Activated CD4-positive, alpha-beta T cell treated with anti-CD3 and anti-CD28 coated beads, Interleukin-2, amount 50 U/mL, for 16 hours (primary cell): ENCODE measurements at places on chromosomes 5 and 9.

DNA sequence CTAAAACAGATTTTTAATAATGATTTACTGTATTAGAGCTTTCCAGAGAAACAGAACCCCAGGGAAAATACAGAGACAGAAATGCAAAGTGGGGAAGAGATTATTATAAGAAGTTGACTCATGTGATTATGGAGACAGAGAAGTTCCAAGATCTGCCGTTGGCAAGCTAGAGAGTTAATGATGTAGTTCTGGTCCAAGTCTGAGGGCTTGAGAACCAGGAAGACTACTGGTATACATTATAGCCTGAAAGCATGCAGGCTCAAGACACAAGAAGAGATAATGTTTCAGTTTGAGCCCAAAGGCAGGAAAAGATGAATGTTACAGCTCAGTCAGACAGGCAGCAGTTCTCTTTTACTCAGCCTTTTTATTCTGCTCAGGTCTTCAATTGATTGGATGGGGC lies 98.8 kb upstream of the NFIL3 start:
- DNase-seq, result no peak

DNA sequence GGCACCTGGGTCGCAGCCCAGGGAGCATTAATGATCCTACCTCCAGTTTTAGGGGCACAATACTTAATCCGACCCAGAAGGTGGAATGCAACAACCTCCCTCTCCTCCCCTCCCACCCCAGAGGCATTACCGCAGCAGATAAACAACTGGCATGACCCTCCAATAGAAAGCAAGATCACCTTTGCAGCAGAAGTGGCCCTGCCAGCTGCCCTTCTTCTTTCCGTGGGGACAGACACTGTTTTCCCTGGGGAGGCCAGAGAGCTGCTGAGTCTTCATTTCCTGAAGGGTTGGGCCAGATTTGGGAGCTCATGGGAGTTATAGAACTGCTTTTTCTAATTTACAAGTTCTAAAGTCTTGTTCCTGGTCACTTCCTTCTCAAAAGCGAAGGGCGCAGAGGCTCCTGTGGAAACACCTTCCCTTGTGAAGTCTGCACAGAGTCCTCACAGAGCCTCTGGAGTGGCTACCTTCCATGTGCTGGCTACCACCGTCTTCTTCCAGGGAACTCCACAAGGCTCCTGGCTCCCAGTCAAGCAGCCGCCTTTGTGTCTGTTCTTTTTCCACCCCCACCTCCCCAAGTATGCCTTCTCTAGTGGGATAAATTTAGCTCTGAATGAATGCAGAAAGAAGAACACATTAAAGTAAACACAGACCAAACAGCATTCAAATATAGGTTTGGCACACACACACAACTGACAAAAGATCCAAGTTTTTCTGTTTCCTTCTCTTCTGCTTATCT lies 8.0 kb upstream of the PALM2AKAP2 start:
- DNase-seq, result no peak

- DNase-seq, result no peak
These were observed 129.2 kb upstream of the PTCH1 start for GRCh38 chr9:95645992-95646391.

- peak; percentile 7 for DNase-seq
These were observed 933.6 kb downstream of the CDH12 start for GRCh38 chr5:21919414-21920022.

DNA sequence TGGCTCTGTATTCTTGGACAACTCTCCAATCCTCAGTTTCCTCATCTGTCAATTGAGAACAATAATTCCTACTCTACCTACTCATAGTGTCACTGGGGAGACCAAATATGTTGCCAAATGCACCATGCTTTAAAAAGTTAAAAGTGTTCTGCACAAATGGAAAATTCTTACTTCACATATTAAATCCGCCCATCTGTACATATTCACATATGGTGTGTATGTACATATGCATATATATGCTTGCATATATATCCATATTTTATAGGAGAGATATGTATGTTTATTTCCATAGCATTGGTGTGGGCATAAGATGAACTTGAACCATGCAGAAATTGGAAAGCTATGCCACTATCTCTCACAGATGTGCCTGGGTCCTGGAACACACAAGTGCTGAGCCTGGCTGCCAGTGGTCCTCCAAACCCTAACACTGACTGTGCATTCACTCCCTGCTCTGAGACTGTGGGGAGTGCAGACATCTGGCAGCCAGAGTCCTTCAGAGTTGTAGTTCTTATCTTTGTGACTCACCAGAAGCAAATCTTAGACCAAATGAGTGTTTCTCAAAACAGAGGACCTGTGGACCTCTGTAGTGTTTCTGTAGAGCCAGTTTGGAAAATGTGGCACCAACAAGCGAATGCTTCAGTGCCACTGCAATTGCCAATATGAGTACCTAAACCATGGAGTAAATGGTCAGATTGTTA lies 168.7 kb downstream of the GRIA1 start:
- DNase-seq, result no peak

DNA sequence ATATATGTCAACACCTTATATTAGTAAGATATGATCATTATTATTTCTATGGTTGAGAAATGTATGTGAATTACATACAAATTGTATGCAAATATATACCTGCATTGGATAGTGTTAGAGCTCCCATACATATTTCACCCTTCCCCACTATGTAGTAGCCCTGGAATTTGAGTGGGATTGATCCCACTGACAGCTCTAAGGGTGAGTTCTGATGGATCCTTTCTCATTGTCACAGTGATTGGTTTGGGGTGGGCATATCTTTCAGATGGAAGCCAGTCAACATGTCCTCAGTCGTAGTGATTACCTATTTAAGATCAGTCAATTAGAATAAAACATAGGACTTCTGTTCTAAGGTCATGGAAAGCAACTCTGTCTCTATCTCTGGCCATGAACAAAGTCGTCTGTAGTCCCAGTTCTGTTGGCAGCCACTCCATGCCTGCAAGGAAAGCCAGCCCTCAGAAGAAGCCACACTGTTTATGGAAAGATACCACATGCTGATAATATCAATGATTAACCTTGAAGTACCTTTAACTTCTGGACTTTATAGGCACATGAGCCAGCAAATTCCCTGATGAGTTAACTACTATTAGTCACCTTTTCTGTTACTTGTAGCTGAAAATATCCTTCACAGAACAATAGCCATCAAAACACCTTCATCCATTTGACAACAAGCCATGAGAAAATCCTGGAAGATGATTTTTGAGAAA lies 5.1 kb upstream of the CCDC192 start:
- no peak for DNase-seq

DNA sequence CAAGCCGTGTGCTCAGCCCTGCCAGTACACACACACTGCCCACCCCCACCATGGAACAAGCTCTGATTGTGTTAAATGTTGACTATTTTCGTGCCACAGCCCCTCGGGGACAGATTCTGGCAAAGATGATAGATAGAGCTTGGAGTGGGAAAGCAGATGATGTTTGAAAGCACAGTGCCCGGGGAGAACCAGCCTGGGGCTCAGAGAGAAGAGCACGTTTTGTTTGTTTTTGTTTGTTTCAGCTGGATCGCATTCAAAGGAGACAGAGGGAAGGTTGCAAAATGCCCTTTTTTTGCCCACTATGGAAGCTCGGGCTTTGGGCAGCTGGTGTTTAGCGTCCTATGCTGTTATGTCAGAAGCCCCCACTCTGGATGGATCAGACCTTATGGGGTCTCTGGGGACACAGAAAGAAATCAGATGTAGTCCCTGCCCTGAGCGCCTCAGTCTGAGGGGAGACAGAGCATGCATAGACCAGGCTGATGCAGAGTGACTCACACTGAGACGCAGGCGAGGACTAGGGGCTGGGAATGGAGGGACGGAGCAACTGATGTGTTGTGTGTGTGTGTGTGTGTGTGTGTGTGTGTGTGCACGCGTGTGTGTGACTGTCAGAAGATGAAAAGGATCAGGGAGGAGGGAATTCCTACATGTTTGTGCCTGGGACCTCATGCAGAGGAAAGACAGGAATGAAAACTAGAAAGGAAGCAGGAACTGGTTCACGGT lies 229.7 kb downstream of the MELK start:
- DNase-seq, result no peak

DNA sequence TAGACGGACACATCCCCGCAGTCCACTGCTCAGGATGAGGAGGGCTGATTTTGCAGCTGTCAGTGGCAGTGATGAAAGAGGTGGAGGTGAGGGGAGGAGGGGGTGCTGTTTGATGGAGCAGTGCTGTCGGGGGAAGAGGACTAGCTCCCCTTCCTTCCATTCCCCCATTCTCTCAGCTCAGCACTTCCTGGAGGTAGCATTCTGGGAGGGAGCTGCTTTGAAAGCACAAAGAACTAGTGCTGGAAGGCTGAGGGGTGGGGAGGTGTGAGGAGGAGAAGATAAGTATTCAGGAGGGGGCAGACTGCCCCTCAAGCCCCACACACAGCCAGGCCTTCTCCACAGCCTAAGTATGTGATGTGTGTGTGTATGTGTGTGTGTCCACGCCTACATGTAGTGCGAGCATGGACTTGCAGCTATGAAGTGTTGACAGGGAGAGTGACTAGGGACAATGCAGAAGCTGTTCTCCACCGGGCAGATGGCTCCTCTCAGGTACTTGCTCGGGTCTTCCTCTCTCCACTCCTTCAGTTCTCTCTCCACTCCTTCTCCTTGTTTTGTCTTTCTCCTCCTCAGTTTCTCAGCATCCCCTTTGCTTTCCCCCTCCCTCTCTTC lies 65.5 kb upstream of the HSPA9 start:
- DNase-seq, result no peak

GRCh38 chr9:35618854-35619799 lies 914 bp upstream of the CD72 start:
- peak; percentile 50 for DNase-seq

GRCh38 chr9:17875886-17876285 lies 297.0 kb downstream of the SH3GL2 start:
- DNase-seq, result no peak

GRCh38 chr5:33721491-33722200 lies 170.1 kb downstream of the ADAMTS12 start:
- DNase-seq, result no peak

DNA sequence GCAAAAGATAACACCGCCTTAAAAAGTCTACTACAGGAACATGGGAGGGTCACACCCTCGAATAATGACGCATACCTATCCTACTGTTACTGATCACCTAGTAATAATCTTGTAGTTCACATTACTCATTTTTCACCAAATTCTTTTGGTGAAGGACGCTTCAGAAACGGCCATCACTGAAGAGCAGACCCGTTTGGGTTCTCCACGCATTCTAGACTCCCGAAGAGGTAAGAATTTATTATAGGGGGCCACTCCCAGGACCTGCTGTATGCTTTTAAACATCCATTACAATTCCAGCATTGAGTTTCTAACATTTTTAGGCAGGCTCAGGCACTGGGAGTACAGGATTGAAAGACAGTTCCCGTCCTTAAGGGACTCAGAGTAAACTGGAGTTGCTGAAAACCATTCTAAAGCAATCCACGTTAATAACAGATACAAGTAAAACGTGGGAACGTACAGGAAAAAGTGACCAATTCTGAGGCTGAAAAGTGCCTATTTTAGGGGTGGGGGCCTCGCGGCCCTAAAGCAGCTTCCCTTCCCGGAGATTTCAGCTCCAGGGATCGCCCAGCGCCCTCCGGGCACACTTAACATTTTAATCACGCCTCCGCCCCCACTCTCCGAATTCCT lies at the start of gene FER:
Gene FER (plus strand): TSS at position 124 of the 627 bp plus-strand sequence. CDS start 50,286 bp downstream, outside the sequence.
- peak; percentile 75 for DNase-seq

DNA sequence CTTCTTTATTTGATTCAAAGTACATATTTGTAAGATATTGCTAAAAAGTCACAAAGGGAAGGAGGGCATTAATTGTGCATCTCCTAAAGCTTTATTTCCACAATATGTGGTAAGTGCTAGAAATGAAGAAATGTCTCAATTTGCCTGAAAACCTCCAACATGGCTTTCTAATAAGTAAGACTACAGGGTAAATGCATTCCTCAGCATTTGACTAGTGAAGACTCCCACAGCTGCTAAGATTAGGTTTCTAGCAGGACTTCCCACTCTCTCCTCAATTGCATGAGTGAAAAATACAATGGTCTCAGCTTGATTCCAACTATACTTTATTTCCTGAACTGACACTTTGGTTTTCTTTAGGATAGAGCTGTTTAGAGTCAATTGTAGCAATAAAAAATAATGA lies 162.1 kb downstream of the ELAVL2 start:
- no peak for DNase-seq

DNA sequence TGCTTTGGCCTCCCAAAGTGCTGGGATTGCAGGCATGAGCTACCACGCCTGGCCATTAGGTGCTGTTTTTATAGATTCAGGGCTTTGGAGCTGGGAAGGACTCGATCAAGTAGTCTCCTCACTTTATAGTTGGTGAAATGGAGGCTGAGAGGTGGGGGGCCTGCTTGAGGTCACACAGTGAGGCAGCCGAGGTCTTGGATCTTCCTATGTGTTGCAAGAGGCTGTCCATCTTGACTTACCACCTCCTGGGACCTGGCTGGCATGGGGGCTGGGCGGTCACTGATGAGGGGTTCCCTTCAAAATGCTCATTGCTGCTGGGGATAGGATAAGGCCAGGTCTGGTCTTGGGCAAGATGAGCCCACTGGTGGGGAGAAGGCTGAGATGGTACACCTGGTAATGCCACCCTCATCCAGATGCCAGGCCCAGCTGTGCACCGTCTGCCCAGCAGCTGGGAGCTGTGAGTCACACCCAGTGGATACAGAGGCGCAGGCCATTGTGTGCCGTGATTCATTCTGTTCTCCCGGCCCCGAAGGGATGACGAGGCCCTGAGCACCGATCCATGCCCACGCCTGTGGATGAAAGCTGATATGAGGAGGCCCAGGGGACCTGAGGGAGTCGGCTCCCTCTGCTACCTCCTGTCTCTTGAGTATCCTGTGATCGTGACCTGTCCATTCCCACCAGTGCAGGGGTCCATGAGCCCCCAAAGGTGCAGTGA lies 10.5 kb upstream of the NDST1 start:
- DNase-seq, result no peak

DNA sequence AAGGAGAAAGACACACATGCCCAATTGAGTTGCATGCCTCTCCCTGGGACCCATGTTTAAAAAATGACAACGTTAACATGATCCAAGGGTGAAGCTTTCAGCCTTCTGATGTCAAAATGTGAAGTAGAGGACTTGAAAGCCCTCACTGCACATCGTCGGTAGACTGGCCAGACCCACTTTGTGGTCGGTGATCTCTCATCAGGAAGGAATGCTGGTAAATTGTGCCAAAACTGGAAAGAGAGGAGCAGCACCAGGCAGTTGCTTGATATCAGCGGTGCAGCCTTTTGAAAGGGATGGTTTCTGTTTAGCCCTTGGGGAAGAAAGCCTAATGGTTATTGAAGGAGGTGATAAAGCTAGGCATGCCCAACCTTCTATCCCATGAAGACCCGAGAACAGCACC lies 125.3 kb upstream of the MARCHF11 start:
- no peak for DNase-seq
